AG04450 (cell line): ENCODE measurements at places on chromosomes 6 and 20. TPM values are rescaled to one million over a fixed set of nuclear protein-coding genes. Genes with fewer than 3 reads are reported as not detected.

DNA sequence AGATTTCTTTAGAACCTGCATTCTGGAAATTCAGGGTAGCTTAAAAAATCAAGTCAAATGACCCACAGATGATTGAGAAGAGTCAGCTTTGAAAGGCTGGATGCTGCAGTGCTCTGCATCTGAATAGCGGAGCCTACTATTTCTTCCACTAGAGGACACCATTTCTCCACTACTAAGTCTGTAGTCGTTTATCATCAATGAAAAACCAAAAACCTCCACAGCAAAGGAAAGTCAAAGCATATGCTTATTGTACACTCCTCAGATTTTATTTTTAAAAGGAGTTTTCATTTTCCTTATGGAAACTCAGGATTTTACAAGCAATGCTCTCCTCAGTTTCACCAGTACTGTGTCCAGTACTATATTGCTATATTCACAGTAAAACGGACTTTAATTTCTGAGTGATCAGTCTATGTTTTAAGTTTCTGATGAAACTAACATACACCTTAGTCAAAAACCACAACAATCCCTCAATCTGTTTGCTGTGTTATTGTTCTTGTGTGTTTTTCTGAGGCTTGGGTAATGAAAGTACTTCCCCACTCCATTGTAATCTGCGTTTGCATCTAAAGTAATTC, 50.5 kb upstream of the ENPP5 start:
- DNase-seq: no peak

DNA sequence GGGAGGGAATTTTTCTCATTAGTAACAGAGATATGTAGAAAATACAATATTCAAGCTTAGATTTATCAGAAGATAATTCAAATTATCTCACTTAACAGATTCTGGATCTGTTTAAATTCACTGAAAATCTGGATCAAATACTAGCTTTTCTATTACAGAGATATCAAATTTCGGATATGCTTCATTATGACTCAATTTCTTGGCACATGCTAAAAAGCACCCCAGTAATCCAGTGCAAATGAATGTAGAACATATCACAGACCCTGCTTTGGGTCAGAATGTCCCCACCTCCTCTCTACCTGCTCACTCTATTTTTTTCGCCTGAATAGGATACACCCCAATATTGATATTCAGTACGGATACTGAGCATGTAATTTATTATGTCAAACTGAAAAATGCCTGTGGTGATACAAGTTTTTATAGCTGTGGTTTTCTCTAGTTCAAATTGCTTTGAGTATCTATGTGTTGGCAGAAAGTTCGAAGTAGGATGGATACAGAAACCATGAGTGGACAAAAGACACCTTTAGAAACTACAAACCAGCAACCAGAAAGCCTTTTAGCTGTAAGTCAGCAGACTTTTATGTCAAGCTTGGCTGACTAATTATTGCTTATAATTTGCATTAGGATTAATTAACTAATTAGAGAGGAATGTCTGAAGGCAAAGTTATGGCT, 290.0 kb downstream of the TFAP2B start:
- DNase-seq: no peak

DNA sequence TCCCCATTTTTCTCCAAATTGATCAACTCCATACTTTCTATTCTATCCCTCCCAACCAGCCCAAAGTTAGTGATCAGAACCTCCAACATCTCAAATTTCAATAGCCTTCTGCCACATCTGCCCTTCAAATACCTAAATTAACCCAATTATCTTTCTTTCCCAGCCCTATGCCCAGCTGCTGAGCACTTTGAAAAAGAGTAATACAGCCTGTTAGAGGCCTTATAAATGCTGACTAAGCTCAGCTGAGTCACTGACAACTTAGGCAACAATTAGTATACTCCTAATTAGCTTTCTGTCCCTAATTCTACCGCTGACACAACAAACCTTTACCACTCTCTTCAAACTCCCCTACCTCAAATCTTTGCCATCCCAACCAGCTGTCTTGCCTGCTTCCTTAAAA, 23.5 kb downstream of the RUNX2 start:
- DNase-seq: no peak

CD83 gene
- polyA plus RNA-seq: 3.5 and 3.7 TPM in 2 replicates

PCMTD2 gene
- polyA plus RNA-seq: 32.4 and 42.7 TPM in 2 replicates

PI16 gene
- polyA plus RNA-seq: 0.05 and 0.11 TPM in 2 replicates
